ENCODE measurements at places on chromosomes 6 and 20.
A peak's percentile ranks its signal among the peaks of the same experiment; 100 is the strongest.

- no peak for DNase-seq
Observed at GRCh38 chr6:8135276-8135675, 32.9 kb upstream of the EEF1E1 start.

- no peak for DNase-seq
Observed at GRCh38 chr6:90343576-90343975, 46.9 kb upstream of the BACH2 start.

- peak; percentile 78 for DNase-seq
Observed at GRCh38 chr6:90294989-90295853, 1.4 kb downstream of the BACH2 start.

- no peak for DNase-seq
Observed at GRCh38 chr20:63125838-63126601, 89.9 kb downstream of the YTHDF1 start.

DNA sequence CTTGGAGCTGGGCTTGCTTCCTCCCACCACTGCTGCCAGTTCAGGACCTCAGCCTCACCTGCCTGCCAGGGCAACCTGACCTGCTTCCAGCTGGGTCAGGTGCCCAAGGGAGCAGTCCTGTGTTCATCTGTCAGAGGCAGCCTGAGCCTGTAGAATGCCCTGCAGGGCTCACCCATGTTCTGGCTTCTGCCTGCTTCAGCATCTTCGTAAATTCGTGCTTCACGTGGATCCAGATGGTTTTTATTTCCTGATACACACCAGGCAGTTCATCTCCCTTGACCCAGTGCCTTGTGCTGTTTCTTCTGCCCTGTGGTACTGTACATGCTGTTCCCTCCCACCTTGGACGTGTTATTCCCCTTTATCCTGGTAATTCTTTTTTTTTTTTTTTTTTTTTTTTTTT lies 50.2 kb downstream of the ARID1B start:
- no peak for DNase-seq

DNA sequence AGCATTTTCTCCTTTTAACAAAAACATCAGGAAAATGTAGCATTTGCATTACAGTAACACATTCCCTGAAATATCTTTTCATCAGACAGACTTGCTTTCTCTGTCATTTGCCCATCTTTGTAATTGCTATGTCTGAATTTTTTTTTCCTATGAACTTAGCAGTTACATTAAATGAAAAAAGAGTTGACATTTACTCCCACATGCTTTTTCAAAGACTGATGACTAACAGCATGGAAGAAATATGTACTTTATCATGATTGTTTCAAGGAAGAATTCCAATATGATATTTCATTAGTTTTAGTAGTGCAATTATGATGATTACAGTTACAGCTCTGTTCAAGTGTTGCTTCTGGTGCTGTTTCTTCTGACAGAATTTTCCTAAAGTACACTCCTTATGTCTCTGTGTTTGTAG lies 864.5 kb upstream of the MAN1A1 start:
- DNase-seq = no peak

DNA sequence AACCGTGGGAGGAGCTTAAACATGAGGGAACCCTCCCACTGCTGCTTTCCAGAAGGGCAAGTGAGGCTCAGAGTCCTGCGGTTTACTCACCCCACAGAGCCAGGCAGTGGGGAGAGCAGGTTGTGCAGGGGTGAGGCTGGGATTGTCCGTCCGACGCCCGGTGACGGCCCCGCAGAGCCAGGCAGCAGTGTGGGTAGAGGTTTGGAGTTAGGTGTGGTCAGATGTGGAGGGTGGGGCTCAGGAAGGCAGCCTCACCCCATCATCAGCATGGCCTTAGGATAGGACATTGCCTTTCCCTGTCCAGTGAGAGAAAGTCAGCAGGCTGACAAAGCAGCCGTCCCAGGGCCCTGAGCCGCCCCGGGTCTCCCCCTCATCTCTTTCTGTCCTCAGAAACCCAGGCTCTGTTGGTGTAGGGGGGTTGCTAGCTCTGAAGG lies 234.6 kb downstream of the DLL1 start:
- no peak for DNase-seq
